ENCODE measurements at places on chromosomes 13 and 19. TPM values are rescaled to one million over a fixed set of nuclear protein-coding genes. Genes with fewer than 3 reads are reported as not detected.

Gene KLK4
- not detected for total RNA-seq

- peak; percentile 36 for DNase-seq
Observed at GRCh38 chr19:46944918-46945628, 74.6 kb upstream of the NPAS1 start.

DNA sequence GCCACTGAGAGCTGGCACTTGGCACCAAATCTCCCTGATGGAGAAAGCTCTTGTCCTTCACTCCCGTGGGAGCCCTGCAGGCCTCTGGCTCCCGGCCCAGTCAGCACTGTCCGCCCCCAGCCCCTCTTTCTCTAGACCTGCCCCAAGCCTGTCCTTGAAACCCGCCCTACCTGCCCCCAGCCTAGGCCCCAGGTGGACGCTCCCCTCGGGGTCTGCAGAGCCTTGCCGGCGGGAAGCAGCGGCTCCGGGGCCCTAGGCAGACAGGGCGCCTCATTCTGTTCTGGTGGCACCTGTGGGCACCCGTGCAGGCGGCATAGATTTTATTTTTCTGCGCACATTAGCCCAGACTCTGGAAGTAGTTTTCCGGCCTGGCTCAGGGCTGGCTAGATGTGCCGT lies 17.6 kb downstream of the IL17D start:
- DNase-seq = no peak

Gene ZIK1
- 4.2 TPM for total RNA-seq

Gene SIGLEC5
- total RNA-seq = 0.92 TPM

Gene ZNF653
- 4.4 TPM for total RNA-seq
